ENCODE measurements at places on chromosomes 12 and 14.

DNA sequence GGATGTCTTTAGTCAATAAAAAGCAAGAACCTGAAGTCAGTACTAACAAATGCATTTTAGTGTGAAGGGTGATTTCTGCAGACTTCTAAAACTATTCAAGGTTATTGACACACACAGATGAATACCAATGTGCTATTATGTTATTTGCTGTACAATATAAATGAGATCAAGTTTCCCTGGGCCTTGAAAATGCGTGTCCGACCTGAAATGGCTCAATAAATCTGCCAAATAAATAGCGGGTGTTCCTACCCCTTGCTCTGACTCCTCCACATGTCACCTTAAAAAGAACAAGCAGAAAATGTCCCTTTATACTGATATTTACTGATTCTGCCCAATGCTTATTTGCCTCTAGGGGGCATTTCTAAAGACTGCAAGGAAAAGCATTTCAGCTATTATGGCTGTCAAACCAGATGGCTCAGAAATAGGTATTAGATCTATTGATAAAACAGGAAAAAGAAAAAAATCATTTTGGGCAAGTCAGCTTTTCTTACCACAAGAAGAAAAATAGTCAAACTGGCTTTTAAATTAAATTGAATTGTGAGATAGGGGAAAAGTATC is 367.3 kb upstream of the KITLG start:
- no peak for DNase-seq

DNA sequence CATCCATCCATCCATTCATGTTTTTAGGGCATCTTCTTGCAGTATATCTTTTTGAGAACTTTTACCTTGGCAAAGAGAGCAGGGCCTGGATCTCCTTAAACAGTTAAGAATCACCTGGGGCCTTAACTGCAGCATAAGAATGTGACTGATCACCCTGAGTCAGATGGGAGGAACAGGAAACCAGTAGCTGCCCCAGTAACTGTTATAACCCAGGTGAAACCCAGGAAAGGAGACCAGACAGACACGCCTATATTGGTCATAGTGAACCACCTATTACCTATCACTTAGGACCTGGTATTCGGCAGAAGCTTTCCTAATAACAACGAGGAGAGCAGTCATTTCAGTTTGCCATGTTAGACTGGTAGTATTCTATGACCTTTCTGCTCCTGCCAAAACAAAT is 43.4 kb upstream of the NR2C1 start:
- DNase-seq, result no peak

DNA sequence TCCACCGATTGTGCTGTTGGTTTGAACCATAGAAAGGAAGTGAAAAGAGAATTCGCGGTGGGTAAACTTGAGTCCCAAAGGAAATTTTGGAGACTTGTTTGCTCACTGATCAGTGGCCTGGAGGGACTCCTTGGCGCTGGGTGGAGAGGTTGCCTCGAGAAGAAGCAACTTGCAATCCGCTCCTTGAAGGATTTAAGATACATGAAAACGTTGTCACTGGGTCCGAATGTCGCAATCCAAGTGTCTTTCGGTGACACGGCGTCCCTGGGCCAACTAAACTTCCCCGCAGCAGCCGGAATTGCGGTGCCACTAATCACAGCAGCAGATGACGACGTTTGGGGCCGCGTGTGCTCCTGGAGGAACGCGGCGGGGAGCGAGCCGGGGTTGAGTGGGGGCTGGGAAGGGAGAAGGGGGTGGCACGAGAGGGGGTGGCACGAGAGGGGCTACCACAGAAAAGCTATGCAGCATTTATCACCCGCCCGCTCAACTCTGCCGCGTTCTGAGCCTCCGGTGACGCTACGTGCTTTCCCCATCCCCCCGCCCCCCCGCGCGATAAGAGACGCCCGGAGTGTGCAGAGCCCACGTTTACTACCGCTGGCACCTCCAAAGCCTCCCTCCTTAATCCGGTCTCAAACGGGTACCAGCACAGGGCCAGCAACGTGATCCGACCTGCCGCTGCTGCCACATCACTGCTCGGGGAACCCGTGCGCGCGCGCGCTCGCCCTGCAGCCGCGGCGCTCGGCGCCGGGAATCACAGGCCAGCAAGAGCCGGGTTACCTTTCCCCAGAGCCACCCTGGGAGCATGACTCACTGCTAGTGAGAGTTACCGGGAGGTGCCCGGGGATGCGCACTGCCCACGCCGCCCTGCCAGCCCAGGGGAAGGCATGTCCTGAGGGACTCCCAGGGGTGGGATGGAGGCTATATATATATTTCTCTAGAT is 833 bp upstream of the BHLHE41 start:
- DNase-seq, result peak; percentile 92

DNA sequence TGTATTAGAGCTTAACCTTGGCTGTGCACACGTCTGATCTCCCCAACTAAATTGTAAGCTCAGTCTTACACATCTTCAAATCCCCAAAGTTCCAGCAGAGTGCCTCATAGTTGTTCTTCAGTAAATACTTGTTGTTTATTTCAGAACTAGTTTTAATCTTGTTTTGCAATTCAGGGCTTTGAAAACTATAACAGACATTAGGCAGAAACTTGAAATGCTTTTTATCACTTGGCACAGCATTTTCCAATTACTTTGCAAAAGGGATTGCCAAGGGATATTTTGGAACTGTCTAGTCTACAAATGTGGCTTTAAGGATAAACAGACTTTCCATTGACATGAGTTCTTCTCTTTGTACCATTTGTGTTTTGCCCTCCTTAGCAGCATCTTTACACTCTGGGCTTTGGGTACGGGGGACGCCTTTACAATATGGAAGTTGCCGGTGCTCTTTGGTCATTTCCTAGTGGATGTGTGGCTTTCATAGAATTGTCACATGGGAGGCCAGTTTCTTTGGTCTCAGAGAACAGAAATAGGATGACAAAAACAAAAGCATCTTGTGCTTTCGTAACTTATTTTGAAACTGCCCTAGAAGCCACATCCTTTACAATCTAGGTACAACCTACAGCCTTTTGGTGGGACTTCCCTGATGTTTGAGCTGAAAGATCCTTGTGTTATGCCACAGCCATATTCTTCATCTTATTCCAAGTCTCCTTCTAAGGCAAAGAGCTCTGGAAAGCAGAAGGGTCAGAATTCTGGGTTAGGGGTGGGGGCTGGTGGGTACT is 96.9 kb downstream of the NPAS3 start:
- DNase-seq, result no peak

- no peak for DNase-seq
Observed at GRCh38 chr14:68475802-68476201, 317.1 kb downstream of the ZFP36L1 start.

DNA sequence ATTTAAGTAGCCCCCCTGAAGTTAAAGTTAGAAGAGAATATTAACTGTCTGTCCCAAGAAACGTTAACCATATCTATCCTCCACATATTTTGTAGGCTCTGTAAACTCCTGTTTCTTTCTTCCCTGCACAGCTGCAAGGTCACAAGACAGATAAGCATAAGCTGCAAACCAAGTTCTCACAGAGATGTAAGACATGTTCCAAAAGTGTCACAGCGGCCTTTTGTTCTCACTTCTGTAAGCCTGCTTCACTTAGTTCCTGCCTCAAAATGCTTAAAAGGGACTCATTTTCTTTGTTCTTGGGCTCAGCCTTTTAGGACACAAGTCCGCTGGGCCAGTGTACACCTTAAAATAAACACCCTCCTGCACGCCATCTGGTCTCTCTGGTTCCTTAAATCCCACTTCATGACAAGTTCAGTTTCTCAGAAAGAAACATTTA is 3.2 kb downstream of the RNASE1 start:
- DNase-seq, result no peak

GRCh38 chr14:41360126-41360525 is 246.6 kb upstream of the LRFN5 start:
- DNase-seq, result no peak

DNA sequence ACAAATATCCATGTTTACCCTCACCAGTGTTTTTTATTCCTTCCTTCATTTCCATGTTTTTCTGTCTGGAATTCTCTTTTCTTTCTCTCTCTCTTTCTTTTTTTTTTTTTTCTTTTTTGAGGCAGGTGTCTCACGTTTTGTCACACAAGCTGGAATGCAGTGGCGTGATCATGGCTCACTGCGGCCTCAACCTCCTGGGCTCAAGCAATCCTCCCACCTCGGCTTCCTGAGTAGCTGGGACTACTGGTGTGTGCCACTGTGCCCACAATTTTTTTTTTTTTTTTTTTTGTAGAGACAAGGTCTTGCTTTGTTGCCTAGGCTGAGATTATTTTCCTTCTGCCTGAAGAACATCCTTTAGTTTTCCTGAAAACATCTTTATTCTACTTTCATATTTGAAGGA is 15.0 kb upstream of the AMIGO2 start:
- DNase-seq, result no peak

DNA sequence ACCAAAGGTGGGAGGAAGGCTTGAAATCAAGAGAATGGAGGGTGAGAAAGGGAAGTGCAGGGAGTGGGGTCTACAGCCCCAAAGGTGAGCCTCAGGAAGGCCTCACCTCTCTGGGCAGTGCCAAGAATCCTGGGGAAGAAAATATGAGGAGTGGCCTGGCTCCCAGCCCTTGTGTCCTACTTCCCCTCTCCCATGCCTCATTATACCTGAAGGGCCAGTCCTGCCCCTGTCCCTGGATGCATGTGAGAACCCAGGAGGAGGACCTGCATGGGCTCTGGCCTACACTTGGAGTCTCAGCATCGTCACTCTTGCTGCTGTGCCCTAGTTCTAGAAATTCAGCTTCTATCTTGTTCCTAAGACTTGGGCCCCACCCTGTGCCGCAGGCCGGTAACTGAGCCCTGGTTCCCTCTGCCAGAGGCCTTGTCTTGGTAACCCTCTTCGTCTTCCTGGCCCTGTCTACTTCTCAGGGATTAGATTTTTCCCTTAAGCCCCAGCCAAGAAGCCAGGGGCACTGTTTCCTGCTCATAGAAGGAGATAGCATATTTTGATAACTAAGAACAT is 10.9 kb upstream of the MYH7 start:
- no peak for DNase-seq

DNA sequence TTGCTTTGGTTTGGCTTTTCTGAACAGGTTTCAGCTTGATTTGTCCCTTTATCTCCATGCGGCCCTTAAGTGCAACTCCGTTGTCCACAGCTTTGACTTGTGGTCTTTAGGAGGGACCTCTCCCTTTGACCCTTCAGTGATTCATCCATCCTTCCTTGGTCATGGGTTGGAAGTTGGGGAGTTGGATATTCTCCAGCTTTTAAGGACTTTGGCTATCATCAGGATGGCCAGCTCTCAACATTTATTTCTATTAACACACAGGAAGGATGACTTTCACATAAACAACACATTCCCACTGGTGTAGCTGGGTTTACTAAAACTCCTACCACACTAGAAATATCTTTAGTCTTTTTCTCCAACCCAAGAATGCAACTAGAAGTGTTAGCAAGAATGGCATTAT is 50.9 kb upstream of the E2F7 start:
- DNase-seq, result no peak

- DNase-seq, result no peak
Observed at GRCh38 chr12:101859664-101860607, 17.4 kb upstream of the DRAM1 start.

DNA sequence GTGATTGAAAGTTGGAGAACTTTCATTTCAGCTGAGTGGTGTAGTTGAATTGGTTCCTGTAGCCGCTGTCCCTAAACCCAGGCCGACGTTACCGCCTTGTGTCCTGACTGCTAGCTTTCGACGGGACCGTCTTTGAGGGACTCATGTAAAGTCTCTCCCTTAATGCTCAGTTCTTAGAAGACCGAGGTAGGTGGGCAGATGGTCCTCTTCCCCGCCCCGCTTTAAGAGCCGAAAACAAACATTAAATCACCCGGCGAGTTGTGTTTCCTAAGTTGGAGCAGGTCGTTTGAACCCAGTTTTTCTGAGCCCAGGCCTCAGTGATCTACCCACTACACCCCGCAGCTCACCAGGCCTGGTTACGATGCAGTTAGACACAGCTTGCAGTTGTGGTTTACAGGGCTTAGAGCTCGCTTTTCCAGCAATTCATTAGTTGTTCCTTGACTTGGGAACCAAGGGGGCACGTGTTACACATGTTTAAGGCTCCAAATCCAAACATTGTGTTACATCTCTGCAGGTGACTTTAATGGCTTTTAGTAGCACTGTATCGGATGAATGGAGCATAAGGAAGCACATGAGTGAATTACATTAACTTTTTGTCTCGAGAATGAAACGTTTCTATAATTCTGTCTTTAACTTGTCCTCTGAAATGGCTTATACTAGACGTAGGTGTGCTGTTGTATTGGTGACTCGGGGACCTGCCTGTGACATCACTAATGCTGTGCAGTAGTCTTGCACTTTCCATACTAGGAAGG is 790 bp downstream of the NEDD1 start:
- no peak for DNase-seq

GRCh38 chr14:100239840-100240667 is 1.1 kb downstream of the YY1 start:
- DNase-seq, result peak; percentile 94

Data from ascending aorta (tissue), 2 donors.